Chondrocyte (in vitro differentiated cells): ENCODE measurements at places on chromosomes 12 and 14.
A peak's percentile ranks its signal among the peaks of the same experiment; 100 is the strongest.

- no peak for DNase-seq
Observed at GRCh38 chr14:99124482-99125105, 147.4 kb downstream of the BCL11B start.

- no peak for DNase-seq
Observed at GRCh38 chr12:124036657-124037109, 63.7 kb downstream of the ZNF664 start.

DNA sequence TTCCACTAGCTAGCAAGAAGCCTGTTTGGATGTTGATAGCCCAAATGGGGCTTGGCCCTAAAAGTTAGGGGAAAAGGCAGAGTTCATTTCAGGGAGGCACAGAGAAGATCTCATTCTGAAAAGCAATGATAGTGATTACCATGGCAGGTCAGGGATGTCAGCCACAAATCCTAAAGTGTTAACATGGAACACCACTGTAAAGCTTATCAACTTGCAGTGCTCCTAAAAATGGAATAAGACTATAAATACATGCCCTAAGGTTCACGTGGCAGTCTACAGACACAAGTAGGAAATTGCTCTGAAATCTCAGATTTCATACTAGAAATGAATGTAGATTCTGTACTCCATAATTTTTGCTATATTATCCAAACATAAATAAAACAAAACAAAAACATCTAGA, 280.0 kb upstream of the E2F7 start:
- DNase-seq, result no peak

GRCh38 chr12:105764216-105764835, 374.4 kb downstream of the NUAK1 start:
- DNase-seq, result no peak

DNA sequence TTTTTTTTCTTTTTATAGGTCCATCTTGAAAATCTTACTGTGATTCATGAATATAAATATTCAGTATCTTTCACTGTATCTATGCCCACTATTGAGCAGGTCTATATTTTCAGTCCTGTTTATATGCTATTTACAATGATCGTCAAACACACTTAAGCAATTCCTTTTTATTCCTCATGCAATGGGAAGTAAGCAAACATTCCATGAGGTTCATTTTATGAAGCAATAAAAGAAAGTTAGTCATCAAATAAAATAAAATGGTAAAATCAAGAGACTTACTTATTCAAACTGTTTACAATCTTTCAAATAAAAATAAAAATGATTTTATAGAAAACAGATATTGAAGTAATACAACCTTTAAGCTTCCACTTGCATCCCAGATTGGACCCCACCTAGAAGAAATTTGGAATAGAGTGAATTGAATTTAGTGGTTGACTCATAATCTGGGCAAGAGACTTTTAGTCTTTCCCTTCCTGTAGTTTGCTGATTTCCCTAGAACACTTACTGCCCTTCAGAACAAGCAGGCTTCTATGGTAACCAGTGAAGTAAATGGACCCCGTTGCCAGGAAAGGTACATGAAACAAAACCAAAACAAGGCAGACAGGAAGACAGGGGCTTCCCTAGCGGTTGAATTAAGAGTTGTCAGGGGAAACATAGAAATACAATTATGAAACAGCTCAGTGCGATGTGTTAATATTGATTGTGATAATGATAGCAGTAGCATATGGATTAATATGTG, 241.0 kb upstream of the ATP2B1 start:
- no peak for DNase-seq

GRCh38 chr14:32762886-32763285, 175.8 kb upstream of the NPAS3 start:
- no peak for DNase-seq

GRCh38 chr12:116697305-116697704, 40.6 kb downstream of the SPRING1 start:
- no peak for DNase-seq

GRCh38 chr12:42482748-42483520, 106.6 kb downstream of the PRICKLE1 start:
- peak; percentile 89 for DNase-seq

GRCh38 chr12:52836042-52836466, 1.9 kb upstream of the KRT79 start:
- peak; percentile 75 for DNase-seq

GRCh38 chr14:60508707-60509437, at the start of gene SIX6:
Gene SIX6, plus strand, starts transcription at chr14:60509146. Its CDS starts 253 bp downstream, at chr14:60509399.
- no peak for DNase-seq

GRCh38 chr12:44126806-44127205, 290.9 kb downstream of the TMEM117 start:
- DNase-seq, result no peak

GRCh38 chr12:89236748-89237383, 115.4 kb downstream of the DUSP6 start:
- no peak for DNase-seq

- no peak for DNase-seq
Observed at GRCh38 chr12:10205220-10205807, 7.4 kb upstream of the GABARAPL1 start.

- DNase-seq, result no peak
Observed at GRCh38 chr12:45138609-45139008, 77.3 kb upstream of the ANO6 start.

GRCh38 chr14:57227083-57227482, 41.6 kb downstream of the EXOC5 start:
- DNase-seq, result no peak

DNA sequence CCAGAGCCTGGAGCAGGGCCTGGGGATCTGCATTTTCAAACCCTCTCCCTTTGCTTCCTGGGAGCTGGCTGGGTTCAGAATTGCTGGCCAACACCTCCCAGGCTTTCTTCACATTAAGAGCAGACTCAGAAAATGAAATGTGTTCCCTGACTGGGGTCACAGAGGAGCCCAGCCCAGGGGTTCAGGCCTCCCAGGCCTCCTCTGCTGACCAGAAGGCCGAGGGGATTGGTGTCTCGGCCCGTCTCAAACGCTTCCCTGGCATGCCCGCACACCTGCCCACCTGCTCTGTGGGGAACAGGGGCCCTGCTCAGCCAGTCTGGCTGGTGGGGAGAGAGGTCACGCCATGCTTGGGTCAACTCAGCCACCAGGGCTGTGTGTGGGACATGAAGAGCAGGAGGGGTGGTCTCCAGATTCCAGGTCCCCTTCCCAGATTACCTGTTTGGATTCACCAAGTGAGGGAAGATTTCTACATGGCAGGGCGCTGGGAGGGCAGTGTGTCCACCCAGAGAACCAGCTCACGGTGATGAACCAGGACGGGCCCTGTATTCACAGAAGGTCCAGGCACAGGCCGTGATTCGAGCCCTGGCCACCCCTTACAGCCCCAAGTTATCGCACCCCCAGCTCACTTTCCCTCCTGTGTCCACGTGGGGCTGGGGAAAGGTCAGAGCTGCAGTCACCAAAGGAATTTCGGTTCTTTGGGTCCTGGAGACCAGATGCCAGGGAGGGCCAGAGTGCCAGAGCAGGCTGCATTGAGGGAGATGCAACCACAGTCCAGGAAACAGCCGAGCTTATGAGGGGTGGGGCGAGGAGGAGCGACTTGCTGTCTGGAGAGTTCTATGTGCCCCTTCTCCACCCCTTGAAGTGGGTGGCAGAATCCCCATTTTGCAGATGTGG, 55.2 kb upstream of the RIN3 start:
- no peak for DNase-seq

GRCh38 chr12:118120579-118121363, 15.2 kb upstream of the PEBP1 start:
- no peak for DNase-seq

GRCh38 chr14:76500011-76500410, 124.1 kb downstream of the ESRRB start:
- no peak for DNase-seq

DNA sequence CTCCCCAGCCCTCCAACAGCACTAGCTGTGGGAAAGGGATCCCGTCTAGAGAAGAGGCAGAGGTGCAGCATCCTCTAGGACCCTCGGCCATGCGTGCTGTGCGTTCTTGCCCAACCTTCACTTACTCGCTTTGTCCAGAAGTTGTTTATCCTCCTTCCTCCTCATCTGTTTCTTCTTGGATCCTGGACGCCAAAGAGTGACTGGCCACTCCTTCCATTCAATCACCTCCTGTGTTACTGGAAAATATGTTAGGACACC, 140.5 kb downstream of the ZFP36L1 start:
- DNase-seq, result no peak

GRCh38 chr12:54622463-54623183, 12.1 kb downstream of the LACRT start:
- no peak for DNase-seq

GRCh38 chr14:23559010-23559925, 3.2 kb downstream of the THTPA start:
- peak; percentile 40 for DNase-seq

DNA sequence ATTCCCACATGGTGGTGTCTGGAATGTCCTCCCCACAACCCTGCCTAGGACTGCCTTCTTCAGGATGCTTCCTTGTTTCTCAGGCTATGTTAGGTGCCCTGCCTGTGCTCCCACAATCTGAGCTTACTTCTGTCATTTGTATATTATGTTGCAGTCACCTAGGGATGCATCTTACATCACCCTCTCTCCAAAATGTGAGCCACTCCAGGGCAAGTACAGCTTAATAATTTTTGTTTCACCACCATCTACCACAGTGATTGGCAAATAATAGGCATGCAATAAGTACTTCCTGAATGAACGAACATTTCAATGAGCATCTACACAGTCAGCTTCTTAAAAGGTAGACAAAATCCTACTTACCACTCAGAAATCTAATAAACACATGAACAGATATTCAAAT, 37.6 kb downstream of the ZFYVE26 start:
- no peak for DNase-seq

DNA sequence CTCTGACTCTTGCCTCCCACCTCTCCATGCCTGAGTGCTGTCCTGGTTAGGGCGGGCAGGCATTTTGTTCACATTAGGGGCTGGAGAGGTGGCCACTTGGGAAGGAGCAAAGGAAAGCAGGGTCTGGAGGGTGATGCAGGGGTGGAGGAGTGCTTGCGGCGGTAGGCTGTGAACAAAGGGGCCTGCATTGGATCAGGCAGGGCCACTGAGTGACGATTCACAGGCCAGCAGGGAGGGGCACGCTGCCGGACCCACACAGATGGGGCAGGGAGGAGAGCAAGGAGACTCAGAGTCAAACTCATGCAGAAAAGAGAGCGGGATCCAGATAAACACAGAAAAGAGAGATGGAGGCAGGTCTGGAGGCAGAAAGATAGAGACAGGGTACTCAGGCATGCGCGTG, 58.4 kb upstream of the TBX3 start:
- no peak for DNase-seq

- no peak for DNase-seq
Observed at GRCh38 chr12:124327362-124328043, 32.6 kb downstream of the RFLNA start.

- no peak for DNase-seq
Observed at GRCh38 chr12:106583242-106584103, 669 bp downstream of the RFX4 start.
